ENCODE measurements at places on chromosomes 16 and 17.

GRCh38 chr16:66070140-66070917 is 296.2 kb upstream of the CDH5 start:
- no peak for DNase-seq

DNA sequence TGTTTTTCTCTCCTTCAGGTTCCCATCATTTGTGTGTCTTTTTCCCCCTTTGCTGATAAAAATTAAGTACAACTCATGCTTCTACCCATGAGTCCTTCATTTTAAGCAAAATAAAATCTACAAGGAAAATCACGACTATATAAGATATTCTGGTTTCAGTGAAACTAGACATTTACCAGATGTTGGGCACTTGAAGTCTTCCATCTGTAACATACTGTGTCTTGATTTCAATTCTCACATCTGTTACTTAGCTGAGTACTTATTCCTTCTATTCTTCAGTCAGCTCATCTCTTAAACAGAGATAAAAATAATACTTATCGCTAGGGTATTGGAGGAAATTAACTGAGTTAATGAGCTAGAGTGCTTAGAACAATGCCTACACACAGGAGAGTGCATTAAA is 893.0 kb upstream of the SOX9 start:
- DNase-seq = no peak

- DNase-seq = no peak
These were observed 6.7 kb upstream of the SMIM5 start for GRCh38 chr17:75626496-75627038.

DNA sequence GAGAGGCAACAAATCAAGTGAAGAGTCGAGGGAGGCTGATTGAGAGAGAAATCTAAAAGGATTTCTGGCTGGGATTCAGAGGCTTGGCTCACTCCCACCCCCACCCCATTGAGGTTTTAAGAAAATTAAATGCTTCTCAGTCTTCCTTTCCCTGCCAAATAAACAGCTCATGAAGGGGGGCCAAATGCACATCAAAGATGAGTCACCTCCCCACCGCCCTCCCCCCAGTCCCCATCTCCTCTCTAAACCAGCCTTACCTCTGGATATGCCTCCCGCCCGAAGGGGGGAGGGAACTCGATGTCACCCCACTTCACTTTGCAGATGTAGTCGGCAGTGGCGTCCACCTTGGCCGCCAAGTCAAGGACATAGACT is 11.6 kb downstream of the ACLY start:
- no peak for DNase-seq

DNA sequence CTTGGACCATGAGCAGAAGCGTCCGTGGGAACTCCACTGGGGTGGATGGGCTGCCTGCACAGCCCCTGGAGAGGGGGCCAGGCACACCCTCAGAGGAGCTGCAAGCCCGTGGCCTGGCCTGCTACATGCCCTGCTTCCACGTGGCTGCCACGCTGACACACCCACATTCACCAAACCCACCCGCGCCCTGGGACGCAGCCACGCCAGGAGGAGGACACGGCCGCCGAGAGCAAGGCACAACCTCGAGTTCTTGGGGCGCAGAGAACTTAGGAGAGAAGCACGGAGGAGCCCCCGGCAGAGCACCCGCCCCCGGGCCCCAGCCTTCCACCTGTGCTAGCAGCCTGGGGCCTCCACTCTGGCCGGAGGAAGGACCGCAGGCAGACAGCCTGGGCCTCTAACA is 18.8 kb downstream of the CASKIN1 start:
- no peak for DNase-seq

DNA sequence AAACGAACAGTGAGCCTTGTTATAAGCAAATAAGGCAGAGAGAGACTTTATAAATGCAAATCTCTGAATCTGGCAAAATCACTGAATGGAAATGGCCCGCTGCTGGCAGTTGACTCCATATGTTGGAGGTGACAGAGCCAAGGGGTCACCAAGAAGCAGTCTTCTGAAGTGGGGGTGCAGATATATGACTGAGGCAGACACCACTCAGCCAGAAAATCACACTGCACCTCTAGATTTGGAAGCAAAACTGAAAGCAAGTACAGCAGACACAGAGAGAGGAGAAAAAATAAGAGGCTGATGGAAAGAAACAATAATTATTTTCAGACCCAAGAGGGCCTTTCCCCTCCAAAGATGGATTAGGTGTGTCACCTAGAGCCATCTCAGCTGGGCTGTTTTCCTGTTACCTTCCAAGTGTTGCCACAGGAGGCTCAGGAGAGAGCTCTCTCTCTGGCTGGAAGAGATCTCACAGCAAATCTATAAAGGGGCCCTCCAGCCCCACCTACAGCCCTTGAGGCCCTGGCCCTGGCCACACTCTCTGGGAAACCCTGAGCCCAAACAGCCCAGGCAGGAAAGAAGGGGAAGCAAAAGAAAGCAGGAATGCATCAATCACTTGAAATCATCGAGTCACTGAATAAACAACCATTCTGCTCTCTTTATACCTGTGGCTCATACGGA is 585.1 kb upstream of the PSMD7 start:
- DNase-seq = no peak

DNA sequence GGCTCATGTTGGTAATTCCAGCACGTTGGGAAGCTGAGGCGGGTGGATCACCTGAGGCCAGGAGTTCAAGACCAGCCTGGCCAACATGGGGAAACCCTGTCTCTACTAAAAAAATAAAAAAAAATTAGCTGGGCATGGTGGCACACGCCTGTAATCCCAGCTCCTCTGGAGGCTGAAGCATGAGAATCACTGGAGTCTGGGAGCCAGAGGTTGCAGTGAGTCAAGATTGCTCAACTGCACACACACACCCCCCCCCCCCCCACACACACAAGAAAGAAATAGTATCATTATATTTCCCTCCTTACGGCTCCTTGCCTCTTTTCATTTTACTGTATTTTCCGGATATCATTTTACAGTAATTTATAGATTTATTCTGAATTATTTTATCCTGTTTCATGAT is 963.1 kb upstream of the GOT2 start:
- DNase-seq = no peak

- no peak for DNase-seq
These were observed 524 bp downstream of the STRADA start for GRCh38 chr17:63741143-63741407.

- DNase-seq = no peak
These were observed 601.5 kb upstream of the SOX9 start for GRCh38 chr17:71519285-71519684.

GRCh38 chr16:81278526-81278925 is 36.2 kb upstream of the GAN start:
- DNase-seq = no peak
